ENCODE measurements at places on chromosomes 4 and X.

DNA sequence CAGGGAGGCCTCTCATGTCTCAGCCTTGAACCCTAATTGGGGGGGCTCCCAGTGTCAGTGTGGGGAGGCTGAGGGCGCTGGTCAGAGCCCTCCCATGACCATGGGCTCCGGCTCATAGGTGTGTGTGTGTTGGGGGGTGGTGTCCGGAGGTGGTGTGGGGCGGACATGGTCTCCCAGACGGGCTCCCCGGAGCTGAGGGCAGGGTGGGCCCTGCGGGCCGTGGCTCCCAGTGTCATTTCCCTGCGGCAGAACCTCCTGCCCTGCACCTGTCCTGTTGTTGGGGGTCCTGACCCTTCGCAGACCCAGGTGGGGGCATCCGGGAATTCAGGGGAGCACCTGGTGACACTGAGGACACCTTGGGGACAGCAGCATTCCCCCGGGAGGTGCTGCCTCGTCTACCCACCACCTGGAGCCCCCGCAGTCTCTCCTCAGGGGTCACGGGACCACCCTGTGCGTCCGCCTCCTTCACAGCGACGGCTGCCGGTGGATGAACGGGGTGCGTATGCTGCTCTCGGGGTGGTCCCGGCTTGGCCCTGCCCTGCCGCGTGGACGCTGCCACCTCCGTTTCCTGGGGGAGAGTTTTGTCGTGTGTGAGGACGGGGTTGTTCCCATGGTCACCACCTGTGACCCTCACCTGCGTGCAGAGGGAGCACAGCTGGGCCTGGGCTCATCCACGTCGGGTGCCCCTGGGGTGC lies 14.5 kb upstream of the GTPBP6 start:
- no peak for DNase-seq

GRCh38 chr4:116027311-116027710 lies 913.9 kb upstream of the NDST4 start:
- no peak for DNase-seq

DNA sequence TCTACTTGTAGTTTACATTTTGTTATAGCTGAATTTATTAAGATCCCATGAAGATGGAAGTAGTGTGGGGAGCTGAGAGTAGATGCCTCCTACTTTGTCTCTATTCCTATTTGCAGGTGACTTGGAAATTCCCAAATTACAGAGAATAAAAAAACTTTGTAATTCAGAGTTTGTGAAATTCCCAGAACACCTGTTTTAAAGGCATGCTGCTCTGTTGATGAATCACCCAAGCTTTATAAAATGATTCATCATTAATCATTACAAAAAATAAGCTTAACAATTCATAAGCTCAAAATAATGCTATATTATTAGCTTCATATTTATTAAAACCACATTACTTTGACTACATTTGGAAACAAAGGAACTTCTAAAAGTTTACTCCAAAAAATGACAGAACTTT lies 856.3 kb downstream of the RPA4 start:
- DNase-seq = no peak

GRCh38 chr4:71537551-71538065 lies 198.8 kb downstream of the SLC4A4 start:
- DNase-seq = no peak

GRCh38 chr4:55116450-55116849 lies 8.9 kb downstream of the KDR start:
- DNase-seq = no peak

- DNase-seq = no peak
These were observed 66.9 kb downstream of the ARHGEF9 start for GRCh38 chrX:63718010-63718694.

Measured in NCI-H460 (cell line).